ENCODE measurements at places on chromosomes 3 and 15.

DNA sequence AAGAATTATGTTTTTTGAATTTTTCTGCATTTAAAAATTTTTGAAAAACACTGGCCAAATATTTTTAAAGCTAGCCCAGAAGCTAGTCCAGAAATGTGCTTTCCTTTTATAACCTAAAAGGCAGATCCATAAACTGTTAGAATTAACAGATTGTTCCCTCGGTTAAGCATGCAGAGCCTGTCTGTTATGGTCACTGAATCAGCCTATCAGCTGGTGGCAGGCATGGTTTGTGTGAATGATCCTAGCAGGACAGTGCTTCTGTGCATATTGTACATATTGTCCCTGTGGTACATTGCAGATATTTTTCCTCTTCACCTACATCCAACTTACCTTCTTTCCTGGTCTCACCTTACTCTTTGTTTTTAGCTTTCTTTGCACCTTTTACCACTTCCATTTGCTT lies 53.3 kb downstream of the RARB start:
- DNase-seq = no peak

DNA sequence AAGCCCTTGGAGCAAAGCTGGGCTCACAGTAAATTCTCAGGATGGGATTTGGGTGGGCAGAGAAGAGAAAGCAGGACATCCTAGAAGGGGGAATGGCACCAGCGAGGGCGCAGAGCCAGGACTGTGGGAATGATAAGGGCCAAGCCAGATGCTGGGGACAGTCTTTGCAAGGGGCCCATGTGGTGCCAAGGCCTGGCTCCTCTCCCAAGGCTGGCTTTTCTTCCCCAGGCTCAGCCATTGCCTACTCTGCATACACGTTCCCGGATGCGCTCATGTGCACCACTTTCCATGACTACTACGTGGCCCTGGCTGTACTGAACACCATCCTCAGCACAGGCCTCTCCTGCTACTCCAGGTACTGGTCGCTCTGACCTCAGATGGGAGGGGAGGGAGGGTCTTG lies 24.7 kb upstream of the KIF23 start:
- DNase-seq = no peak

GRCh38 chr15:62599791-62600777 lies 435.0 kb upstream of the C2CD4B start:
- no peak for DNase-seq

DNA sequence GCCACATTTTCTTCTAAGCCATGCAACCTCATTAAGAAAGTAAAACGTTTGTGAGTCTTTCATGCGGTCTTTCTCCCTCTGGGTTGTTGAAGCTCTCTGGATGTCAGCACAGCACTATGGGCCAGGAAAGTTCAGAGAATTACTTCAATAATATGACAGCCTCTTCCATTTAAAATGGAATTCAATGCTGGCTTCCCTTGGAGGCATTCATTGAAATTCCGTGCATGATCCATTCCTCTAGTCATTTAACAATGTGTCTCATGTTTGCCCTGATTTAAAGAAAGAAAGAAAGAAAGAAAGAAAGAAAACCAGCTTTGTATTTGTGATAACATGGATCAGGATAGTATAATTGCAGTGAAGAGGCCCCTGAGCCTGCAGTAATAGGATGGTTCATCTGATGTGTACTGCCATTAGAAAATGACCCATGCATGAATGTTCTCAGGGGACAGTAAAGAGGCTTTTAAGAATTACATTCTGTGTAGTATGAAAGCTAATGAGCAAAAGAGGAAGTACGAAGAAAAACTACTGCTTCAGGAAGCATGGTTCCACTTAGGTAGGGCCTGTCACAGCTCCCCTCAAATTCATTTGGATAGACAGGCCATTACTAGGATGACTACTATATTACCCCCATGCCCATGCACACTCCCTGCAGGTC lies 146.0 kb downstream of the ARPP21 start:
- DNase-seq = no peak

All from HT1080 (cell line).